ENCODE measurements at places on chromosomes 6 and 20.

DNA sequence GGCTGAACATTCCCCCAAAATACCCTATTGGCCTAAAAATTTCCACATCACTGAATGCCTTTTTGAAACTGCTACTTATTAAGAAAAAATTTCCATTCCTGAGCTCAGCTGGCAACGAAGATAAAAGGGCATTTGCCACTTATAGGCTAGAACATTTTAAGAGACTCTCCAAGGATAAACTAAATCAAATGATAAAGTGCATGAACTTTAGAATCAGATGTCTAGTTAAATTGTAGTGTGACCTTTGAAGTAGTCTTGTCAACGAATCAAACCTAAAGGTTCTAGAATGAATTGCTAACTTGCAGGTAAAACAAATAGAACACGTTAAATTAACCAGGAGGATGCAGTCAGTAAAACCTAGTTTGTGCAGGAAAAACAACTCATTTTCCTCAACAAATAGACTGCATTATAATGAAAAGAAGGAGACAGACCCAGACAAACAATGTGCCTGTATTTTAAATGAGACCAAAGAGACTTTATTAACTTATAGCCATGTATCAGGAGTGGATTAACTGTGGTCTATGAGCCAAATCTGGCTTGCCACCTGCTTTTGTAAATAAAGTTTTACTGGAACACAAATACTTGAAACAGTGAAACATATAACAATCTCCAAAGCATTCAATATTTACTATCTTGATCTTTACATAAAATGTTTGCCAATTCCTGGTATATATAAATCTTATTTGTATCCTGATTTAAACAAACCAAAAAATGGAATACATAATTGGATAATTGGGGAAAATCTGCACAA lies 184.4 kb downstream of the MEI4 start:
- DNase-seq = no peak

GRCh38 chr6:107116328-107116892 lies 1.1 kb upstream of the BEND3 start:
- DNase-seq = no peak

- no peak for DNase-seq
These were observed 101.6 kb upstream of the PRSS16 start for GRCh38 chr6:27145731-27146455.

- DNase-seq = no peak
These were observed 1.4 kb downstream of the SPO11 start for GRCh38 chr20:57330998-57331397.
